Keratinocyte (primary cell): ENCODE measurements at places on chromosomes 6 and 20. TPM values are rescaled to one million over a fixed set of nuclear protein-coding genes. Genes with fewer than 3 reads are reported as not detected.

GRCh38 chr6:169075211-169075914, 178.3 kb downstream of the THBS2 start:
- no peak for DNase-seq

- DNase-seq: no peak
These were observed 108.0 kb upstream of the TMEM170B start for GRCh38 chr6:11429577-11429976.

DNA sequence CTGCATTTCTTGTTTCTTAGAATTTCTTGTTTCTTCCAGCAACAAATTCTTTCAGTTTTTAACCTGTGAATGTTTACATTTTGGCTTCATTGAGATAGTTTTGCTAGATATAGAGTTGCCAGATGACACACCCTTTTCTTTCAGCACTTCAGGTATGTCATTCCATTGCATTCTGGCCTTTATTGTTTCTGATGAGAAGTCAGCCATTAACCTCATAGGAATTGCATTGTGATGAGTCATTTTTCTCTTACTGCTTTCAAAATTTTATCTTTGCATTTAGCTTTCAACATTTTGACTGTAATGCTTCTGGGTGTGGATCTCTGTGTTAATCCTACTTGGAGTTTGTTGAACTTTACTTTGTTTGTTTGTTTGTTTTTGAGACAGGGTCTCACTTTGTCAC, 440.3 kb upstream of the HS3ST5 start:
- DNase-seq: peak; percentile 49

DNA sequence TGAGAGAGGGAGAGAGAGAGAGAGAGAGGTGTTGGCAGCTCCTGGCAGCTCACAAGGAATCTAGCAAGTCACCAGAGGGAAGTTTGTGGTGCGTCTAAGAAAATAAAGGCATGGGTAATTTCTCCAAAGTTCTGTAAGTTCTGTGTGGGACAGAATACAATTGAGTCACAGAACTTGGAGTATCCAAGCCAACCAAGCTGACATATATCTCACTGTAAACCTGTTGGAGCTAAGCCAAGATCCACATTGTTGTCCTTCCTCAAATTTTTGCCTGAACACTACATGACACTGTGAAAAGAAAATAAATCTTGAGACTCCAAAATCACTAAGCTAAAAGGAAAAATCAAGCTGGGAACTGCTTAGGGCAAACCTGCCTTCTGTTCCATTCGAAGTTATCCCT, 436.7 kb downstream of the MEI4 start:
- no peak for DNase-seq

DNA sequence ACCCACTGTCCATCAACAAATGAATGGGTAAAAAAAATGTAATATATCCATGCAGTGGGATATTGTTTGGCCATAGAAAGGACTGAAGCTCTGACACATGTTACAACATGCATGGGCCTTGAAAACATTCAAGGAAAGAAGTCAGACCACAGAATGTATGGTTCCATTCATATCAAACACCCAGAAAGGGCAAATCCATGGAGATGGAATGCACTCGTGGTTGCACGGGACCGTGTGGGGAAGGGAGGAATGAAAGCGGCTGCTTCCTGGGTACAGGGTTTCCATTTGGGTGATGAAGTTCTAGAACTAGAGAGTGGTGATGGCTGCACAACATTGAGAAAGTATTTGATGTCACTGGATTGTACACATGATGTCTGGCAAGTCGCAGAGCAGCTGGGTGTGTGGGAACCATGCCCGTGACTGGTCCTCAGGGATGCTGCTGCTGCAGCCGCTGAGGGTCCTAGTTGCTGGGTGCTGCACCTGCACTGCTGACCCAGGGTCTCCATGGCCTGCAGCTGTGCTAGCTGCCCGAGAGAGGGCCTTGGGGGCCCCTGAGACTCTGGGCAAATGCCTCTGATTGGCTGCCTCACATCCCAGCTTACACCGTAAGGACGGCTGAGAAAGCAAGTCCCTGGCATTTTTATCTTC, 220.3 kb downstream of the NRN1 start:
- peak; percentile 19 for DNase-seq

- no peak for DNase-seq
These were observed 38.0 kb downstream of the C20orf203 start for GRCh38 chr20:32635764-32636163.

The C20orf204 gene
- 0.06 to 0.08 TPM (median 0.06 TPM) in 3 replicates for polyA plus RNA-seq

DNA sequence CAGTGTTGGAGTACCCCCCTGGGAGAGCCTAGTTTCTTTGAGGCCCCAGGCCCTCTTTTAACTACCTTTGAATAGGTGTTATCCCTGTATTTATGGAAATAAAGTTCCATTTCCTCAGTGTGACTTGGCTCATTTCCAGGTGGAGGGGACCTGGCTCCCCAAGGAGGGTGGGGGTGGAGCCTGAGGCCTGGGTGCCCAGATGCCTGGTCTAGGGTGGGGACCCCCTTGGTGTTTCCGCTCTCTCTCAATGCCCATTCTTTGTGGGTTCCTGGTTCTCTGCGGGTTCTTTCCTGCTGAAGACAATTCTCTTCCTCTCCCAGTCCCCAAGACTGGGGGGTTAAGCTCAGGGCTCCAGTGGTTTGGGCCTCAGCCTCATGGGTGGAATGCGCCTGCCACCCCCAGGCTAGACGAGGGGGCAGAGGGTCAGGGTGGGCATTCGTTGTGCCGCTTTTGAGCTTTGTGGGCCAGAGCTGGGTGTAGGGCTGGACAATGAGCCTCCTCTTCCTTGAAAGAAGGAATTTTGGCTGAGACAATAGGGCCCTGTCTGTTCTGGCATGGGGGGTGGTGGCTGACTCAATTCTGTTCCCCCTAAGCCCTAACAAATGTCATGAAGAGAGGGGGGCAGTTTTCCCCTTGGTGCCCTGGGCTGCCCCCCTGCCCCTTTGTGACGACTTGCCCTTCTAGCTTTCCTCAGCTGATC, 686 bp upstream of the EGFL8 start:
- no peak for DNase-seq

The MLN gene
- not detected in 3 replicates for polyA plus RNA-seq

DNA sequence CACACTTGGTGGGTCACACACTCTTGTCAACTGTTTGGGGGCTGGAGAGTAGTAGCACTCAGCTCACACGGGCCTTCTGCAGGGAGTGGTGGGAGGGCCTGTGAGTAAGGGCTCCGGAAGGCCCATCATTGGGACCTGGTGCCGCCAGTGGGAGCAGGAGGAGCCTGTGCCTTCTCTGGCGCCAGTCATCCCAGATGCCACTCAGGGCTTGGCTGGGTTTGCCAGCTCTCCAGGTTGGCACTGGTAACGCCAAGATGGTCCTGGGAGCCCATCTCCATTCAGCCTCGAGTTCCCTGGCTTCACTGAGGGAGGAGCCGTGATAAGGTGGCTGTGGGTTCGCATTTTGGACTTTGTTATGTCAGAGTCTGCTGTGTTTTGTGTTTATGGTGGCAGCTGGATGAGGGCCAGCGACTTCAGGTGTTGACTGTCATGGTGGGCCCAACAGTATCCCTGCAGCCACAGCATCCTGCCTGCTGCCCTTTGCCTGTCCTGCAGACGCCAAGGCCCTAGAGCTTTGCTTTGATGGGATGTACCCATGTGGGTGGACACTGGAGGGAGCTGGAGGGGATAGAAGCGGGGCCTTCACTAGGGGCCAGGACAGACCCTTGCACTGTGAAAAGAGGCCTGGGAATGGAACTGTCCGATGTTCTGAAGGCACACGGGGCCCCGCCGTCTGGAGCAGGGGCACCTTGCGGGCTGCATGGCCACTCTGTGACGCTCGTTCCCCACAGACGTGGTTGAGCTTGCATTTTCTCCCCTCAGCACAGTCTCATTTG, 13.3 kb upstream of the DNAJC5 start:
- DNase-seq: no peak

The MCUR1 gene
- 8.3 to 15.3 TPM (median 12.2 TPM) in 3 replicates for polyA plus RNA-seq

The PAX1 gene
- polyA plus RNA-seq: not detected in 3 replicates
